ENCODE measurements at places on chromosomes 3 and 15.

DNA sequence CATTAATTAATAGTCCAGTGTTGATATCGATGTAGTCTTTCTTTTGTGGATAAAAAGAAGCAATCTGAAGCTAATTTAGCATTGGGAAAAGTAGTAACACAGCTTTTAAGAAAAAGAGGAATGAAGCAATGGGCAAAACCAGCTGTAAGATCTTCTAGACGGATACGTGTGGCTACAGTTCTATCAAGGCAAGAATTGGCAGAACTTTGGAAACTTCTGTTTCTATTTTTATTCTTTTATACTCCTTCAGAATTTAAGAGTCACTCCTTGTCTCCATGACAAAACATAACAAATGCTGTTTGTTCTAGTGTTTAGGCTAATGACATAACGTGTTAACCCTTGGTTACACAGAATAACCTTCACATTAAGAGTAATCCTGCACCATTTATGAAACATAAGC, 289.2 kb downstream of the ROBO2 start:
- DNase-seq, result no peak

DNA sequence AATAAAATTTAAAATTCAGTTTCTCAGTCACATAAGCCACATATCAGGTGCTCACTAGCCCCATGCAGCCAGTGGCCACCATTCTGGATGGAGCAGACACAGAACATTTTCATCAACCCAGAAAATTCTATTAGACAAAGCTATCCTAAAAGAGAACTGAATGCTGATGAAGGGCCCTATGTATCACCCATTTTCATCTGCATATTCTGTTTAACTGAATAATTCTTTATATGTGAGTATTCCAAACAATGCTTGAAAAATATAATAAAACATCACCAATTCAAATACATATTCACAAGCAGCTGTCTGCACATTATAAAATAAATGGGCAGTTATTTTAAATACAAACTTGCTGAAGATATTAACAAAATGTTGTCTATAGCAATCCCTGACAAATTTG, 14.2 kb upstream of the CFAP44 start:
- no peak for DNase-seq

- no peak for DNase-seq
These were observed 276.5 kb upstream of the KCNMB2 start for GRCh38 chr3:178259703-178260102.

DNA sequence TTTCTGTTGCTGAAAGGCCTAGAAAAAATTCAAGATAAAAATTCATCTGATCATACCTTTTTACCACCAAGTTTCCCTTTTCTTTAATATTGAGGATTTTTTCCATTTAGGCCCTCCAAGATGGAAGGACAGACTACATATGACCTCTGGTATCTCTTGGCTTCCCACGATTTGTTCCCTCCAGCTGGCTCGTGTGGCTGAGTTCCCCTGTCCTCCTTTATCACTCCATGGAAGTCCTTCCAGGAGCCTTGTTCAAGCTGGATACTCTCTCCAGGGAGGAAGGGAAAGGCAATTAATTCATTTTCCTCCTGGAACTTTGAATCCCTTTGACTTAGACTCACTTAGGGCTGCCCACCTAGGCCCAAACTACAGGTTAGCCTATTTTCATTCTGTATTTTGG, 110.6 kb downstream of the CFAP44 start:
- no peak for DNase-seq

DNA sequence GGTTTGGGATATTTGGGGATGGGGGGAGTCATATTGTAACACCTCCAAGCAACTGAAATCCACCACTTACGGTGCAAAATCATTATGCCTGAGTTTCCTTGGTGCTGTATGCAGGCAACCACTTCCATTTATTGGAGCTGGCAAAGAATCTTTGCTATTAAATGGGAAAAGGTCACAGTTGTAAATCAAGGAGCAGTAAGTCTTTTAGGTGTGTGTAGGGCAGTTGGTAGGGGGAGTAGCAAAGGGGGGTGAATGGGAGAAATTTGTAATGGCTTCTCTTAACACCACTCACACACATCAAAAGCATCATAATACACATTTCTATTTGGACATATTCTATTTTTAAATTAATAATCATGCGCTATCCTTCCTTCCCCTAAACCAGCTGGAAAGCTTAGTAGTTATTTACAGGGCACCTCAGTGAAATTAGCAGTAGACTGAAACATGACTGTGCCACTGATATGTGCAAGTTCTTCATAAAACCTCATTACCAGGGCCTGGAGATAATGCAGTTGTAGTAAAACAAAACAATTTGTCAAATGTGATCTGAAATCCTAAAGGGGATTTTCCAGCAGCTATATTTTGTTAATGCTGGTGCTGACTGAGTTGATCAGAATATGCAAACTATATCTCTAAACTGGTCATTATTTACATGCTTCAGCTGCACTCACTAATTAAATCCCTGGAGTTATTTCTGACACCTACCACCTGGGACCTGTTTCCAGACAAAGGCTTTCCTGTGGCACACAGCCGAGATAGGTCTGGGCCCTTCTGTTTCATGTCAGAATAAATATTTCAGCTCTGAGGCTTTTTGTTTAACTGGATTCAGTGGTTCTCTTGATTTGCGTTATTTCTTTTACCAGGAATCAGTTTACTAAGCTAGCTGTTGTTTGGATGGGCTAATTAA, 90.1 kb downstream of the B3GALNT1 start:
- no peak for DNase-seq

Measured in left renal cortex interstitium (tissue), 4 donors.